ENCODE measurements at places on chromosomes 5 and 9.

DNA sequence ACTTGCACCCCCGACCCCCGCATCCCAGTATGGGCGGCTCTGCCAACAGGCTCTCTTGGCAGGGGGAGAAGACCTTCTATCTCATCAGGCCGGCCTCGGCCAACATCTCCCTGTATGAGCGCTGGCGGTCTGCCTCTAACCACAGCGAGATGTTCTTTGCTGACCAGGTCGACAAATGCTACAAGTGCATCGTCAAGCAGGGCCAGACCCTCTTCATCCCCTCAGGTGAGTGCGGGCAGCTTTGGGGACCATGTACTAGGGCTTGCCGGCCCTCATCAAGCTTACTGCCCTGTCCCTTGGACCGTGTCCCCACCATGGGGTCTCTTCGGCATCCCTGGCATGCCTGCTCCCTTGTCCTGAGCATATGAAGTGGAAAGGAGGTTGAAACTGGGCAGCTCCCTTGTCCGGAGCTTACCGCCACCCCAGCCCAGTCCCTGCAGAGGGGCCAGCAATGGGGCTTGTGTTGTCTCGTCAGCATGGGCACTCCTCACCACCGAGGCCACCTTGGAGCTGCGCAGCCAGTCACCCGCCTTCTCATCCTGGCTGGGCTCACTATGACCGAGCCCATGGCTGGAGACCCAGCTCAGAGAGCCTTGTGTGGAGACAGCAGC, 78.1 kb downstream of the PHF2 start:
- DNase-seq = no peak

DNA sequence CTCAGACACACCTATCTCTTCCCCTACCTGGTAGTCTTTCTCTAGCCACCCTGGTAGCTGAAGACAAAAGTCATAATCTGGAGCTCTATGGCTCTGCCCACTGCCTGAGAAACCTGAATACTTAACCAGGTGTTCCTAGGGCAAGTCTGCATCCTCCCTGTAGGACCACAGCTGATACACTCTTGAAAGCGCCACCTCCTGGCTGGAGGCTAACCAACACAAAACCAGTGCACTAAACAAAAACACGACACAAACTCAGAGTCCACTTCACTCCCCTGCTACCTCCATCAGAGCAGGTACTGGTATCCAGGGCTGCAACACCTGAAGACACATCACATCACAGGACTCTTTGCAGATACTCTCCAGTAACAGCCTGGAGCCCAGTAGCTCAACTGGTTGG, 84.6 kb upstream of the ANXA1 start:
- no peak for DNase-seq

GRCh38 chr9:78214492-78214891, 21.4 kb upstream of the CEP78 start:
- no peak for DNase-seq

GRCh38 chr9:116855881-116856662, 169.0 kb downstream of the TRIM32 start:
- no peak for DNase-seq

DNA sequence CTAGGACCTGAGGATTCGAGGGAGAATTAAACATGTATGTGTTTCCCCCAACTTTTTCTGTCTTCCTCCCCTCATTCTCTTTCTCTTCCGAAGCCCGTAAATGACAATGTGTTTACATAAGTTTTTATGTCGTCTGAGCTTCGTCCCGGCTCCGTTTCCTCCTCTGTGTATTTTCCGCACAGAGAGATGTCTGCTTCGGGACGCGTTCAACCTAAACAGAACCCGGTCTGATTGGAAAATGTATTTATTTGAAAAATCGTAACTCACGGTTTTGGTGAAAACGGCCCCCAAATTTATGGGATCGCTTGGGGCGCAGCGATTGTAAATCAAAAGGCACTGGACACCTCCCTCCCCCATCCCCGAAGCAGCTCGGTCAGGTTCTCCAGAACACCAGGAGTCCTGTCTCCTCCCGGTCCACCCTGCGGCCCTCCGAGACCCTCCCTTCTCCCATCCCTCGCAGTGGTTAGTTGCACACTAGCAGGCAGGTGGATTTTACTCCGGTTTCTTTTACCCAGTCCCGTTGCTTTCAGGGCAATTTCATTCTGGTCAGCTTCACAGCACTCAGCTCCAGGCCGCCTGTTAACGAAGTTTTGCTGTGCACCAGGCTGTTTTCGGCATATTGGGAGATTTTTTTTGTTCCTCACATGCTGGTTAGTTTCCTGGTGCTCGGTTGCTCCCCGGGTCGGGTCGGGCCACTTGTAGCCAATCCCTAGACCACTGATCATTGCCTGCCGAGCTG, 5.8 kb upstream of the HAND1 start:
- no peak for DNase-seq

DNA sequence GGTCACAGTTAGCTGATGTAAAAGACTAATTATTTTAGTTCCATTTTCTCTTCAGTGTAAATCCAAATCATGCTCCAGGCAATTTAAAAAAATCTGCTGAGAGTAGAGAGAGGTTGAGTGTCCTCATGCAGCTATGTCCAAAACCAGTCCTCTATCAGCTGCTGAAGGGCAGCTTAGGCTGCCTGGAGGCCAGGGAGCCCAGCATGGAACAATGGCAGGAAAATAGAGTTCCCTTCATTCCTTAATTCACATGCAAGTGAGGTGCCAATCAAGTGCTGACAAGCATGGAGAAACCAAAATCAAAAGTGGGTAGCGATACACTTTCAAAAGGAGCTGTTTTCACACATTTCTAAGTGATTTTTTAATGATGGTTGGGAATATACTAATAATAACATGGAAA, 78.3 kb upstream of the POU5F2 start:
- no peak for DNase-seq

- DNase-seq = no peak
Observed at GRCh38 chr9:69186841-69187611, 12.9 kb downstream of the TJP2 start.

DNA sequence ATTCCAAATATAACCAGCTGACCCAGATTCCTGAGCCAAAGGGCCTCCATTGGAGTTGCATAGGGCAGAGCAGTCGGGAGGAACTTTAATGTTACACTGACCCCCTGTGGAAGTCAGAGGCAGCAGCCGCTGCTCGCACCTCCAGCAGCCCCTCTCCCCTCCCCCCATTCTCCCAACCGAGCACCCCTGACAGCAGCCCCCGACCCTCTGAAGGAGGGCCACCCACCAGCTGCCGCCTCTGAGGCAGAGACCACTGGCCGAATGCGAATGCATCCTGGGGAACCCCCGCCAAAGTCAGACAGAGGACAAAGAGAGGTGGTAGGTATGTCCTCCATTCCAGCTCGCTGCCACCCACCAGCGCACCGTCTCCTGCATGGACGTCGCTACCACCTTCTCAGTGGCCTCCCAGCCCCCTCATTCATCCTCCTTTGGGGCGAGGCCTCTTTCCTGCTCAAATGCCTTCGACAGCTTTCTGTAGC, 231.0 kb downstream of the CDK5RAP2 start:
- no peak for DNase-seq

- DNase-seq = no peak
Observed at GRCh38 chr5:154466147-154466546, 11.9 kb downstream of the HAND1 start.

DNA sequence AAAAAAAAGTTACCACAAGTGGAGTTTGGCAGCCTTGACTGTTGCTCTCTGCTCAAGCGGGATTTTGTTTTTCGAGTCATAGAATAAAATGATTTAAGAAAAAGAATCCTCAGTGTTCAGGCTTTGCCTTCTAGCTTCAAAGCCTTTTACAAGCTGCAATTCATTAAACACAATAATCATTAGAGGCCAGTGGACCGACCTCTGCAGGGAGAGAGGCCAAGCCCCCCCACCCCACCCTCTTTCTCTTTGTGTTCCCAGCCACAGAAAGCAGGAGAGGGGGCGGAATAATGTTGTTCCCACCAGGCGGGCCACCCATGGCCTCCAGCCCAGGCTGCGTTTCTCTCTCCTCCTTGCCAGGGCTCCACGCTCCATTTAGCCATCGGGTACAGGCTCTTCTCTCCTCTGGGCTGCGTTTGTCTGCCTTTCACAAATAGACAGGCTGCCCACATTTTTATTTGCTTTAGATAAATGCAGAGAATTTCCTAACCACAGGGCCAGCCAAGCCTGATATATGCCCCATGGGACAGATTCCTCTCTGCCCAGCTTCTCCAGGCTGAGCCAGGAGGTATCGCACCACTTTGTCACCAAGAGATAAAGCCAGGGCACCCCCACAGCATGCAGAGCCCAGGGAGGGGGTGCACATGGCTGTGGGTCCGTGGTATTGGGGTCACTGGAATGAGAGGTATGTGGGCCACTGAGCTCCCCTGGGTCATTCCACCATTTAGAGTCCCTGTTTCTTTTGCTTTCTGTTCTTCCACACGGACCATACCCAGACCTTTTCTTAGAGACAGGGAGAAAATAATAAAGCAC, 318.8 kb downstream of the PIK3R1 start:
- DNase-seq = no peak

DNA sequence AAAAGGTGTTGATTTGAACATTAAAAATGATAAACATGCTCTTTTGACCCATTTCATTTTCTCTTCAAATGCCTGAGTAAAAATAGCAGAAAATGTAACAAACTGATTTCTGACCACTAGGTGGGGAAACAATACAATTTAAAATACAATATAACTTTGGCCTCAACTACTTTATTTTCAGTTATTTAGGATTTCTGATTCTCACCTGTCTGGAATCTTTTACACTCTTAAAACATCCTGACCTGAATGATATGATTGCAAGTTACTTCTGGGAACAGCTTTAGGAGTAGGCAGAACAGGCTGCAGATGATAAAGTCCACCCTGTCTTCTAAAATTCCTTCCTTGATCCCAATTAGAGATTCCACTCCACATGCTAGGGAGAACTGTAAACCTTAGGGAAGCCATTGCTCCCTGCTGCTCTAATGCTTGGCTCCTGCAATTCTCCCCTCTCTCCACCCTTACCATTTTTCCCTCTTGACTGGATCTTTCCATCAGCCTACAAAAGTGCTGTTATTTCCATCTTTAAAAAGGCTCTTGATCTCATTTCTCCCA, 70.3 kb downstream of the FYB1 start:
- DNase-seq = no peak
